Progenitor cell of endocrine pancreas (in vitro differentiated cells): ENCODE measurements at places on chromosomes 5 and 9. TPM values are rescaled to one million over a fixed set of nuclear protein-coding genes. Genes with fewer than 3 reads are reported as not detected.

The THOC3 gene
- total RNA-seq: 76.3 and 77.1 TPM in 2 replicates

The WDR31 gene
- total RNA-seq: 5.1 and 5.7 TPM in 2 replicates

The ACTBL2 gene
- not detected in 2 replicates for total RNA-seq

GRCh38 chr5:110852053-110852452 is 113.2 kb downstream of the SLC25A46 start:
- H3K4me1 ChIP-seq: no peaks in the 10 kb centered on the region
- no peaks in the 10 kb centered on the region for H3K27me3 ChIP-seq
- no peaks in the 10 kb centered on the region for H3K36me3 ChIP-seq
- DNase-seq: no peak
- no peak overlapping the region for H3K4me3 ChIP-seq

DNA sequence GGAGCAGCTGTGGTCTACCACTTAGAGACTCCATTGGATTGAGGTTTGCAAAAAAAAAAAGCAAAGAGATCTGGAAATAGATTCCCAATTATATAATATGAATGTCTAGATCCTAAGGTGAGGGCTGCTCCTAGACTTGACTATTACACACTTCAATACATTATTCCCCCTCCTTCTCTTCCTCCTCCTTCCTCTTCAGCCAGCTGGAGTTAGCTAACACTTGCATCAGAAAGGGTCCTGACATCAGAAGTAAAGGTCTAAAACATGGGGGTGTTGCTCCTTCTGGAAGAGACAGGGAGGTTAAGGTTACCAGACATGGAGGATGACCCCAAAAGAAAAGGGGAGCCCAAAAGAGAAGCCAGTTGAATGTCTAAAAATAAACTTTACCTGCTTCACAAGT is 12.9 kb upstream of the NR3C1 start:
- DNase-seq: no peak
- H3K4me3 ChIP-seq: no peak overlapping the region
- no peaks in the 10 kb centered on the region for H3K36me3 ChIP-seq
- peaks cover 24% of the 10 kb centered on the region for H3K4me1 ChIP-seq
- H3K27ac ChIP-seq: no peak overlapping the region

DNA sequence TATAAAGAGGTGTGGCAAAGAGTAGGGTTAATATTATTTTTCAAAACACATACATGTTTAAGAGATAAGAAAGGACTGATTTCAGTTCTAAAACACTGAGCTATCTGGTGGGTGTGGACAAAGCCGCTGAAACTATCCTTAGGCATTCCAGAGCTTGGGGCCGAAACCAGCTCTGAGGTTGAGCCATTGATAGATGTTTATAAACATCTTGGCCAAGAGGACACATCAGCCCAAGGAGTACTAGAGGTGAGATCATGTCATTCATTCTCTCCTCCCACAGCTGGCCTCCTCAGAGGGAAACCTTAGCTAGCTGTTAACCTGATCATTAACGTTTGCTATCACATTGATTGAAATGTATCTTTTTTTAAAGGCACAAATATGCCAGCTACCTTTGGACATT is 89.9 kb downstream of the NLN start:
- H3K4me1 ChIP-seq: no peaks in the 10 kb centered on the region
- no peak for DNase-seq
- peaks cover 37% of the 10 kb centered on the region for H3K36me3 ChIP-seq
- H3K27ac ChIP-seq: no peak overlapping the region

DNA sequence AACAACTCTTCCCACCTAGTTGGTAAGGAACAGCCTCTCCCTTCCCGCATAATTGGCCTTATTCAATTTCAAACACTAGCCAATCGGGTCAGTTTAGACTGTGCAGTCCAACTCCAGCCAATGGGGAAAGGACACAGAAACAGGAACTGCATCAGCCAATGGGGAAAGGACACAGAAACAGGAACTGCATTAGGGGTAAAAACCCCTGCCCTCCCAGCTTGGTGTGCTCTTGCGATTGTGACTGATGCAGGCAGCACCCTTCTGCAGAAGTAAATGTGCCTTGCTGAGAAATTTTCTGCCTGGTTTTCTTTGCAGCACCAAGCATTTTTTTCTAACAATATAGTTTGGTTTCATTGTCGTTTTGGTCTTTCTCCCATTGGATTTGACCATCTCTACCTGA is 8.5 kb upstream of the GLT6D1 start:
- no peaks in the 10 kb centered on the region for H3K27me3 ChIP-seq
- H3K4me1 ChIP-seq: peaks cover 2% of the 10 kb centered on the region
- peaks cover 3% of the 10 kb centered on the region for H3K36me3 ChIP-seq
- no peak overlapping the region for H3K4me3 ChIP-seq
